Activated CD8-positive, alpha-beta T cell treated with anti-CD3 and anti-CD28 coated beads, Interleukin-2, amount 10 ng/mL, durations not matched to agents 7 days and 5 days (primary cell): ENCODE measurements at places on chromosomes 16 and 17. TPM values are rescaled to one million over a fixed set of nuclear protein-coding genes. Genes with fewer than 3 reads are reported as not detected.

DNA sequence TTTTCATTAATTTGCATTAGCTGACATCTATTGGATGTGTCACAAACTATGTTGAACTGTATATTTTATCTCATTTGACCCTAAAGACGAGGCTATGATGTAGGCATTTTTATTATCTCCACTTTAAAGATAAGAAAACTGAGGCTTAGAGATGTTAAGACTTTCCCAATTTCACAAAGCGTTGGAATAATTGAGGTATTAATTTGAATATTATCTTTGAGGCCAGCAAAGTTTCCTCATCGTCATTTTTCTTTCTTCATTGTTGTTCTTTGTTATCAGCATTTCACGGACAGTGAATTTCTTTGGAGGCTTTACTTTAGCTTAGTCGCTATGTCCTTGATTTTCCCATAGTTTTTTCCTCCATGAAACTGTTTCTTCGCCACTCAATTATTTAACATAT lies 227.5 kb upstream of the MYOCD start:
- H3K4me3 ChIP-seq, result no peak overlapping the region
- H3K27me3 ChIP-seq, result no peaks in the 10 kb centered on the region
- no peak for DNase-seq
- H3K4me1 ChIP-seq, result no peaks in the 10 kb centered on the region
- H3K36me3 ChIP-seq, result no peaks in the 10 kb centered on the region

GRCh38 chr17:18928628-18929125 lies 23.3 kb upstream of the SLC5A10 start:
- no peak for DNase-seq
- H3K4me1 ChIP-seq, result peaks cover 39% of the 10 kb centered on the region
- no peak overlapping the region for H3K27ac ChIP-seq
- no peak overlapping the region for H3K4me3 ChIP-seq
- H3K27me3 ChIP-seq, result no peaks in the 10 kb centered on the region

DNA sequence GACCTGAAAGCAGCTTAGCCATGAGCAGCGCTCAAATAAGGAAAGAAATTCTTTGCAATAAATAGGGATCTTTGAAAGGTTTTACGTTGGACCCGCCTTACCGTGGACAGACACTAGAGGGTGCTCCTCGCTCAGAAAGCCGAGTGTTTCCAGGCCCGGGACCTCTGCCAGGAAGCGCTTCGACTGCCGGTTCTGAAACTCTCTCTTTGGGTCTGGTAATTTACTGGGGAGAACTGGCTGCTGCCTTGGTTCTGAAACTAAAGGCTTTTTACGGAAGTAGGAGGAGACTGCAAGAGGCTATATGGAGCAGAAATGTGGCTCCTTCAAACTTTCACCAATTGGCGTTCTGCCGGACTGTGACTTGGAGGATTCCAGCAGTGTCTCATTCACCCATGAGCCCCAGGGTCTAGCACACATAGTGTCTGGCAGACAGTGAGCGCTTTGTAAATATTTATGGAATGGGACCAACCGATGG lies 45.6 kb upstream of the HOXB9 start:
- H3K27me3 ChIP-seq, result peaks cover 44% of the 10 kb centered on the region
- no peak overlapping the region for H3K27ac ChIP-seq
- H3K4me1 ChIP-seq, result no peaks in the 10 kb centered on the region

Gene TNK1
- total RNA-seq, result 2.6 TPM

DNA sequence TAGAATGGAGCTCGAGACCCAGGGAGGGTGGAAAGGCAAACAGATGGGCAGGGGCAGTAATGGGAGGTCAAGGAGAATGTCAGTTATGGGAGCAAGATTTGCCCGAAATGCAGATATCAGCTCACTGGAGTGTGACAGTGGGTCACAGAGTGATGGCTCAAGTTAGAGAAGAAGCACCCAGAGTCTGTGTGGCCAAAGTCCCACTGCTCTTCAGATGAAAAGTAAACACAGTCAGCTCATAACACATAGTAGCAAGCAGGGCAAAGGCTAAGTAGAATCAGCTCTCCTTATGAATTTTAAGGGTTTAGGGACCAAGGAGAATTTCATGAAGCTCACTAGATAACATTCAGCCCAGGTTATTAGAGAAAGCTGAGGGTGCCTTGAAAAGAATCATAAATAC lies 264.9 kb upstream of the MON1B start:
- H3K4me1 ChIP-seq, result no peaks in the 10 kb centered on the region
- DNase-seq, result no peak
- H3K27ac ChIP-seq, result no peak overlapping the region
- no peak overlapping the region for H3K4me3 ChIP-seq
- no peaks in the 10 kb centered on the region for H3K36me3 ChIP-seq
